ENCODE measurements at places on chromosomes 3 and 15.

- no peak for DNase-seq
These were observed 9.5 kb downstream of the CAV3 start for GRCh38 chr3:8743021-8743601.

- DNase-seq, result no peak
These were observed 225.1 kb upstream of the LMCD1 start for GRCh38 chr3:8276506-8276905.

DNA sequence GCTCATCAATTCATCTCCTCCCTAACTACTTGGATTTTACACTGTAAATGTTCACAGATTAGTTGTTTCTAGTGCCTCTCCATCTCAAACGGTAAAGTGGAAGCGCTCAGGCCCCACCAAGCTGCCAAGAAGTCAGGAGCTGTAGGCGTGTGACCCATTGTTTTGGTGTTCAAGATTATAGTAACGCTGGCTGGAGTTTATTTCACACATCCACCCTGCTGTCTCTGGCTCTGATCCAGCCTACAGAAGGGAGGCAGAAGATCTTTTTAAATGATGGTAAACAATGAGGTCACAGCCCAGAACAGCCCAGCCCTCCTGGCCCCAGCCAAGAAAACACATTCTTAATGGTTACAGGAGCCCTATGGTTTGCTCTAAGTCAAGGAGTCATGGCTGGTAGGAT lies 25.7 kb upstream of the GALNT15 start:
- DNase-seq, result no peak

DNA sequence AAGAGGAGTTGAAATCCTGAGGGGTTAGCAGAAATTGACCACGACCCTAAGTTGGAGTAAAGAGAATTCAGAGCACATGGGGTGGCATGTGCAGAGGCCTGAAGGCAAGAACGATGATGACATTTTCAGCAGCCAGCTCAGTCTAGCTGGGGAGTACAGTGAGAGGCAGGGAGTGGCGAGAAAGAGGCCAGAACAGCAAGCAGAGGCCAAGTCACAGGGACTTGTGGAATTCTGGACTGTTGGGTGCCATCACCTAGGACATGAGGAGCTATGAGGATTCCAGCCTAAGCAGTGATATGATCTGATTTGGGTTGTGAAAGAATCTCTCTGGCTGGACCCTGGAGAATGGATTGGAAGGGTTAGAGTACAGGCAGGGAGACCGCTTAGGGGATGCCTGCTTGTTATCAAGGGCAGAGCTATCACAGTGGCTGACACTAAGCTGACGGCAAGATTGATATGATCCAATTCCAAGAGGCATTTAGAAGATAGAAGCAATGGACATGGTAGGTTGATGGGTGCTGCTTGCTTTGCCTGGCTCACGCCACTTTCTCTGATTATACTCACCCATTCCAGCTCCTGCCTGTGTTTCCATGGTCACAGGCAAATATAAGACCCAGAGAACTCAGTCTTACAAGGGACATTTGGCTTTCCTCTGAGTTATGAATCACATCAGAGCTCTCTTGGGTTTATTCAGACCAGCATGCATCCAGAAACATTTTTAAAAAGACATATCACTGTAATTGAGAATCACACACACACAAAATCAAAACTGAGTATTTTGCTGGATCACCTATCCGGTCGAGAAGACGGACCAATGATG lies 66.4 kb downstream of the LRTM1 start:
- DNase-seq, result no peak

- no peak for DNase-seq
These were observed 416.6 kb upstream of the NECTIN3 start for GRCh38 chr3:110654843-110655502.

- no peak for DNase-seq
These were observed 487.1 kb upstream of the CNTN3 start for GRCh38 chr3:75101329-75102147.

DNA sequence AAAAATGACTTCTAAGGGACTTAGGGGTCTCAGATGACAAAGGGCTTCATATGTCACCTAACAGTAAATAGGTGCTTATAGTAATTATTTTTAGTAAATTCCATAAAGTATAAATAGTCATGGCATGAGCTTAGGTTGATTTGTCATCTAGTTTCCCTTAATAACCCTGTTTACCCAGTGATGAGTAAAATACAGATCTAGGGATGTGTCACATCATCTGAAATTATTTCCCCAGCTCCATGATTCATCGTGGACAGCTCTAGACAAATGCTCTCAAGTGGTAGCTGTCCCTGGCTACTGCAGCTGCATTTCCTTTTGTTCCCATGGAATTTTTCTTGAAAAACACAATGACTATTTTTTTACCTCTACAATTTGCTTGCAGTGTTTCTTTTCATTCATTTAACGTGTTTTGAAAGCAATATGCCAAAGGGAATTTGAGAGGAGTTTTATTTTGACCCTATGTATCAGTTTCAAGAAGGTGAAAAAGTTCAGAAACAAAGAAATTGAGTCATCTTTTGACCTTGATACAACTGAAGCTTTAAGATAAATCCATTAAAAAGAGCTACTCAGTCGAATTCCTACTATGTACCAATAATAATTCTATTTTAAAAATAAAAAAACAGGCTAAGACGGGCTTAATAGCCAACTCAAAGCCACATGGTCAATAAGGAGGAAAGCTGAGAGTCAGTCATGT lies 241.6 kb downstream of the KCNMB2 start:
- no peak for DNase-seq

Measured in stimulated activated CD4-positive, alpha-beta T cell treated with anti-CD3 and anti-CD28 coated beads, TNF-alpha, amount 100 ng/mL, for 4 hours (primary cell).